ENCODE measurements at places on chromosomes 7 and 10. TPM values are rescaled to one million over a fixed set of nuclear protein-coding genes. Genes with fewer than 3 reads are reported as not detected.

CXCL12 gene
- 48.2 TPM for total RNA-seq

GIMAP6 gene
- total RNA-seq: not detected

FZD1 gene
- total RNA-seq: 6.8 TPM

GRCh38 chr7:55130395-55131141 lies 111.8 kb downstream of the EGFR start:
- H3K36me3 ChIP-seq: no peaks in the 10 kb centered on the region
- DNase-seq: peak; percentile 92
- peaks cover 85% of the 10 kb centered on the region for H3K4me1 ChIP-seq

Data from astrocyte (in vitro differentiated cells and primary cell).